Activated CD8-positive, alpha-beta memory T cell treated with anti-CD3 and anti-CD28 coated beads for 4 hours (primary cell): ENCODE measurements at places on chromosomes 5 and 9.

- no peak for DNase-seq
These were observed 1628.7 kb downstream of the MAT2B start for GRCh38 chr5:165134155-165134554.

- no peak for DNase-seq
These were observed 8.2 kb downstream of the RAPGEF1 start for GRCh38 chr9:131731644-131732043.

GRCh38 chr9:100281066-100281465, 71.7 kb downstream of the TEX10 start:
- DNase-seq, result no peak

DNA sequence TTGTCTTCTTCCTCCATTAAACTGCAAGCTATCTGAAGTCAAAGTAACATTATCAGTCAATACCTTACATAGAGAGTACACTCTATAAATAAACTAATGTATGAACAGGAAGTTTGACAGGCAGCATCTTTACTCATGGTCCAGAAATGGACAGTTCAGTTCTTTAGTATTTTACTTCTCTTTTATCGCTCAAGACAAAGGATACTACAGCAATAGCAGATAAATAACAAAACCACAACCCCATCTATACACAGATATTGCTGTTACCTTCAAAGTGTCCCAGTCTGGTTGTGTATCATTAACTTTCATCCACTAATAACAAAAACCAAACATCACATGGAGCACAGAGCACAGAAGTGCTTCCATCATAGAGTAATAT, 46.4 kb downstream of the SEMA5A start:
- no peak for DNase-seq

DNA sequence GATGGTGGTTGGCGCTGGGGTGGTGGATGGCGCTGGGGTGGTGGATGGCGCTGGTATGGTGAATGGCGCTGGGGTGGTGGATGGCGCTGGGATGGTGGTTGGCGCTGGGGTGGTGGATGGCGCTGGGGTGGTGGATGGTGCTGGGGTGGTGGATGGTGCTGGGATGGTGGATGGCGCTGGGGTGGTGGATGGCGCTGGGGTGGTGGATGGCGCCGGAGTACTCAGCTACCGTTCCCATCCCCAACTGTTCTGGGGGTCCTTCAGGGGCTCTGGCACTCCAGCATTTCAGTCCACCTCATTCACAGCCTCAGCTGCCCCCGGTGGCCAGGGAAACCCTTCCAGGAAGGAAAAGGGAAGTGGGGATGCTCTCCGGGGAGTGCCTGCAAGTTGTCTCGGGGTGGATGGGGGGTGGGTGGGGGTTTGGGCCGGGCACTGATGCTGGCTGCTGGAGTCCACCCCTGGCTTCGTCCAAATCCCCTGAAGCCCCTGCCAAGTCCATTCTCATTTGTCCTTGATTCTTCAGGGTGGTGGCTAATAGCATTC, 147.3 kb upstream of the COL5A1 start:
- no peak for DNase-seq

DNA sequence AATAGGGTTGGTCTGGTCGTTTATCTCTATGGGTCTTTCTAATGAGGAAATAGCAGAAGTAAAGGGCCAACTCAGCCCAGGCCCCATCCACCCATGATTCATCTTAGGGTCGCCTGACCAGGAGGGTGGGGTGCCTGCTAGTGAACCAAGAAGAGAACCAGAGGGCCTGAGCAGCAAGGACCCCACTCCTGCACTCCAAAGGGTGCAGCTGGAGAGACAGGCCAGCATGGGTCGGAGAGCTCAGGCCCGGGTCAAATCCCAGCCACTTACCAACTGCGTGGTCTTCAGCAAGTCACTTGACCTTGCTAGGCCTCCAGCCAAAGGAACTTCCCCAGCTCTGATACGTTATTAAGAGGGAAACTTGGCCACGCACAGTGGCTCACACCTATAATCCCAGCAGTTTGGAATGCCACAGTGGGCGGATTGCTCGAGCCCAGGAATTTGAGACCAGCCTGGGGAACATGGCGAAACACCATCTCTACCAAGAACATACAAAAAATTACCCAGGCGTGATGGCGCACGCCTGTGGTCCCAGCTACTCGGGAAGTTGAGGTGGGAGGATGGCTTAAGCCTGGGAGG, 4.3 kb downstream of the BBLN start:
- no peak for DNase-seq

- no peak for DNase-seq
These were observed 46.2 kb downstream of the GALNT10 start for GRCh38 chr5:154236536-154237375.

DNA sequence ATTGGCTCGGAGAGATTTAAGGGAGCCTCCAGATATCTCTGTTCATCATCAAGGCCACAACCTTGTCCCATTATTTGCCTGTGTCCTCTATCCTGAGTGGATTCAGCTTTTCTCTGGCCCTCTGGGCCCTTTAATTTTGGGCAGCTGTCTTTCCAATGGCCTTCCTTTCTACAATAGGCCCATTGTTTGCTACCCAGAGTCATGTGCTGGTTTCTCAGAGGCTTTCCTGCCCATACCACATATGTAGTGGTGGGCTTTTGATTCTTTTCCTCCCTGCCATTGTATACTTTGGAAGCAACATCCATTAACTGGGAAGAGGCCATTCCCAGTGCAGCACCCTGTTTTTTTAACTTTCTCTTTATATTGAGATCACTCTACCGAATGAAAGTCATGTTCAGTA, 233.9 kb upstream of the SGCD start:
- DNase-seq, result no peak

DNA sequence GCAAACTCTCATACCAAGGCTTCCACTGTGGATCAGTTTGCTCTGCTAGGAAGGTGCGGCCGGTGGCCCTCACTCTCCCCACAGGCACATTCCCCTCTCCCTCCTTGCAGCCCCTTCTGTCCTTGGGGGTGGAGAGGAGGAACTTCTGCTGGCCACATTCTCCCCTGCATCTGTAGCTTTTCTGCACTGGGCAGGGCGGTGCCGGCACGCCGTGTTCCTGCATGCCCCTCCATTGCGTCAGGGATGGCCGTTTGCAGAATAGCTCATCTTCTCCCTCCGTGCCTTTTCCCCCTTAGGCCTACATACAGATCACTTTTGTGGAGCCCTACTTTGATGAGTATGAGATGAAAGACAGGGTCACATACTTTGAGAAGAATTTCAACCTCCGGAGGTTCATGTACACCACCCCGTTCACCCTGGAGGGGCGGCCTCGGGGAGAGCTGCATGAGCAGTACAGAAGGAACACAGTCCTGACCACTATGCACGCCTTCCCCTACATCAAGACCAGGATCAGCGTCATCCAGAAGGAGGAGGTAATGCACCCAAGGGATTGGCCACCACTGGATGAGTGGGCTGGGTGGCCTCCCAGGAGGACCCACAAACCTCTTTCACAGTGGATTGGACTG, 231.5 kb downstream of the DOCK8 start:
- no peak for DNase-seq

DNA sequence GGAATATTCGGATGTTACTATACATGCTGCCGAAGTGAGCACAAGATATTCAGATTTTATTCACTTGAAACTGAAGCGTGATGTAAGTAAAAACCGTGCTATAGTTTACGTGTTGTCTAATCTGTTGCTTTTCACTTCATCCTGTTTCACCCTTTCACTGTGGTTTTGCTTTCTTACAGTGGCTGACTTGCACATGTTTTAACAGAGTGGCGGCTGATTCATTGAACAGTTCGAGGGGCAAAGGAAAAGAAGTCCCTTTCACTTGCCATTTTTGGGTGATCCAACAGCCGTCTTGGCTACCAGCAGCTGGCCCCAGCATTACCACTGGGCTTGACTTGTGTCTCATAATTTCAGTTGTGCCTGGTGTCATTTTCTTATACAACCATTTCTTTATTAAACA, 134.0 kb downstream of the IRX1 start:
- DNase-seq, result no peak

- no peak for DNase-seq
These were observed 100.4 kb upstream of the TLE1 start for GRCh38 chr9:81789721-81790120.
